D721Med (cell line): ENCODE measurements at places on chromosomes 2 and 18.
A peak's percentile ranks its signal among the peaks of the same experiment; 100 is the strongest.

DNA sequence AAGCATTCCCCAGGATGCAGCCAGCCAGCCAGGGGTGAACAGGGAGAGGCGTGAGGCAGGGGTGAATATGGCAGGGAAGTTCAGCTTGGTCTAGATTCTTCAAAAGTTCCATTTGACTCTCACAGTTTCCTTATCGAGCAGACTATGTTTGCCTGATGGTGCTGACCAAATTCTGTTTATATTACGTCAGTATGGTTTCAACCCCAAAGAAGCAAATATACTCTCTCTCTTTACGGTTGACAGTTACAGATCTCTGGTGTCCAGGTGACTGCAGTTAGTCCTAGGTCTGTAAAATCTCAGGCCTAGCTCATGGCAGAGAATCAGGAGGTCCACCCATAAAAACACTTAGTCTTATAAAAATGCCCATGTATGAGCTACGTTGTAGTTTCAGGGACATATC is 38.3 kb upstream of the DNMT3A start:
- DNase-seq: no peak

GRCh38 chr18:13585379-13586153 is 140.8 kb downstream of the FAM210A start:
- peak; percentile 30 for DNase-seq

DNA sequence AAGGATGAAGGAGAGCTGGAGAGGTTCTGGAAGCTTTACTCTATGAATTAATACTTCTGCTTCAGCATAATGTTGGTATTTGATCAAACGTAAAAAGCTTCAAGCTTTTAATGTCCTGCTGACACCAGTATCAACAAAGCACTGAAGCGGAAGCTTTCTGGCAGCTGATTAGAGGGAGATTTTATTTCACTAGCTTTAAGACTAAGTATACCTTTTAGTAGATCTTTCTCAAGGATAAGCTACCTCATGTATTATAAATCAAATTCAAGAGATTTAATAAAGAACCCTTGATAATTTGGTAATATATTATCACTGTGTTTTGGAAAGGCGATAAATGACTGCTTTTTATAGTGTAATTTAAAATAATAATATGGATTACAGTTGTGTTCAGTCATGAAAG is 128.0 kb upstream of the CD302 start:
- DNase-seq: no peak

DNA sequence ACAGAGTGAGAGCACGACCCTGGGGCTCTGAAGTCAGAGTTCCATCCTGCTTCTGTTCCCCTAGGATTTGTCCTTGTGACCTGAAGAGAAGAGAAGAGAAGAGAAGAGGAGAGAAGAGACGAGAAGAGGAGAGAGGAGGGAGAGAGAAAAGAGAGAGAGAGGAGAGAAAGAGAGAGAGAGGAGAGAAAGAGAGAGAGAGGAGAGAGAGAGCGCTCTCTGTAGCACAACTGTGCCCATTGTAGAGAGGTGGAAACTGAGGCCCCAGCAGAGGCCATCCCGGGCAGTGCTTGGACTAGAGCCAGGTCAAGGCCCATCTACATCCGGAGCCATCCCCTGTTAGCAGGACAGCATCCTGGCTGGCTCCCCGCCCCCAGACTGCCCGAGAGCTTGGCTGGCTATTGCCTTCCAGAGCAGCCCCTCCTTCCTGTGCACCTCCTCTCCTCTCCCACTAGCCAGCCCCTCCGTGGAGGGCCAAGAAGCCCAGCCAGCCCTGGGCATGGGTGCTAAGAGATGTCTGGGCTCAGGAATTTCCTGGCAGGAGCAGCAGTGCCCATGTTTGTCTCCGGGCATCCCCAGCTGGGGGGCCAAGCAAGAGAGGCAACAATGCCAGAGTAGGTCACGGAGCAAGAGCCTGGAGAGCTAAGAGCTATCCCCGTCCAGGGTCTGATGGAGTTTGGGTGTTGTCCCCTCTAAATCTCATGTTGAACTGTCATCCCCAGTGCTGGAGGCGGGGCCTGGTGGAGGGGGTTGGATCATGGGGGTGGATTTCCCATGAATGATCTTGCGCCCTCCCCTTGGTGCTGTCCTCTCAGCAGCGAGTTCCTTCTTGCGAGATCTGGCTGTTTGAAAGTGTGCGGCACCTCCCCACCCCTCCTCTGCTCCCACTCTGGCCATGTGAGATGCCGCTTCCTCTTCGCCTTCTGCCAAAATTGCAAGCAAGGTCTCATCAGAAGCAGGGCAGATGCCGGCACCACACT is 18.2 kb upstream of the GPR55 start:
- DNase-seq: no peak

GRCh38 chr18:25962919-25963318 is 127.5 kb downstream of the SS18 start:
- no peak for DNase-seq

DNA sequence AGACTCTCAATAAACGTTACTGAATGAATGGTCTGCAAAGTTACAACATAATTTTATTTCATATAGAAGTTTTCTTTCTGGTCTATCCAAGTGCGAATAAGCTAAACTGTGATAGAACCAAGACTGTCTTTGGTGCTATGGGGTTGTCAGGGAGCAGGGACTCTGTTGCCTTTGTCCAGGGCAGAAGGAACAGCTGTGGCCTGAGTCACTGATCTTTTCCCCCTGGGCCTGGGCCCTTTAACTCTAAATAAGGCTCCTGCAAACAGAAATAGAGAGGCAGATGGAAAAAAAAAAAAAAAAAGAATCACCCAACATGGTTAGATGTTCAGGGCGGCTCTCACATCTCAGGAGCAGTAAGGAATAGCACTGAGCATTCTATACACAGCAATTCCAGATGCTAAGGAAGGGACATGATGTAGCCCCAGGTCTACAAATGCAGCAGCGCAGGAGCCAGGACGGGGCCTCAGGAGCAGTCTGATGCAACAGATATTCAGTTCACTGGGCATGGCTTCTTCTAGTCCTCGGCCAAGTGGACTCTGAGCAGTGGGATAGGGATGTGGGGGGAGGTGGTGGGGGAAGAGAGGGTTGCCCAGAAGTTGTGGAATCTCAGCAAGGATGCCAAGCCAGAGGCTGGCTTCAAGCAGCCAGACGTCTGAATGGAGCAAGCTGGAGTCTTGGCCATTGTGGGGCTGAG is 247.1 kb upstream of the SIX2 start:
- DNase-seq: no peak

GRCh38 chr2:198639580-198639979 is 818.2 kb downstream of the SATB2 start:
- DNase-seq: no peak

- no peak for DNase-seq
Measured at GRCh38 chr2:85522090-85522647, 16.8 kb upstream of the MAT2A start.

DNA sequence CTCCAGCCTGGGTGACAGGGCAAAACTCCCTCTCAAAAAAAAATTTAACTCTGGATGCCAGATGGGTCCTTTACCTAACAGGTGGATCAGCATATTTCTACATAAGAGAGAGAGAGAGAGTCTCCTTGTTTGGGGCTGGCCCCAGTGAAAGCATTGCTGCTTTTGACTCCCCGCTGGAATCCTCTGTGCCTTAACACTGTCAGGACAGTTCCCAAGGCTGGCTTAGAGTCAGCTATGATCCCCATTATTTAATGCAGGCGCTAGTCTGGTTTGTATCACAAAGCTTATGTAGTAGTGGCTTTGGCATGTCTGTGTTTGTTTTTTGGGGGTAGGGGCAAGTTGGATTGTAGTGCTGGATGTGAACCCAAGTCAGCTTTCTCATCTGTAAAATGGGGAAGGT is 9.4 kb downstream of the INPP4A start:
- DNase-seq: no peak

DNA sequence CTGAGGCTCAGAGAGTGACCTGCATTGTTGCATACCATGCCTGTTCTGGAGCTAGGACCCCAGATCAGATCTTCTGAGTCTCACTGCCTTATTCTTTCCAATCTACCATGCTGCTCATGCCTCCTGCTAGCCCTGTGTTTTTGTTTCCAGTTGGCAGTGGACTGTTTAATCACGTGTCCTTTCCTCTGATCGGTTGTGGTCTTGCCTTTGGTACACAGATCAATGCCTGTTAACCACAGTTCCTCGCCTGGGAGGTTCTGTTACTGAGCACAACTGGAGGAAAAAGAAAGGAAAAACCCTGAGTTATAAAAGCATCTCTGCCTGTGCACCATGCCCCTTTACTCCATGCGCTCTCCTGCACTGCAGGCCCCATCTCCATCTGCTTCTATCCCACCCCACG is 329.1 kb downstream of the SETBP1 start:
- DNase-seq: no peak

DNA sequence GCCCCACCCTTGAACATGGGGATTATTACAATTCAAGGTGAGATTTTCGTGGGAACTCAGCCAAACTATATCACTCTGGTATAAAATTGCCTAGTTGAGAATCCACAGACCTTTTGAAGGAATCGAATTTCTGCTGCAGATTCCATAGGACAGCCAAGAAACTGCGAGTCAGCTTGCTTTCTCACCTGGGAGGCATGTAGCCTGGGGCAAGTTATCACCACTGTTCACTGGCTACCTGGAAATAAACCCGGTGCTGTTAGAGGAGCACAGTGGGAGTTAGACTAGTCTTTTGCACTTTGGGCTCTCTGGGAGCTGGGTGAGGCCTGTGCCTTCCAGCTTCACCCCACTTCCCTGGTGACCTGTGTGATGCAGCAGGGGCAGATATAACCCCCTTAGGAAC is 1043.5 kb downstream of the TDRD15 start:
- DNase-seq: no peak

DNA sequence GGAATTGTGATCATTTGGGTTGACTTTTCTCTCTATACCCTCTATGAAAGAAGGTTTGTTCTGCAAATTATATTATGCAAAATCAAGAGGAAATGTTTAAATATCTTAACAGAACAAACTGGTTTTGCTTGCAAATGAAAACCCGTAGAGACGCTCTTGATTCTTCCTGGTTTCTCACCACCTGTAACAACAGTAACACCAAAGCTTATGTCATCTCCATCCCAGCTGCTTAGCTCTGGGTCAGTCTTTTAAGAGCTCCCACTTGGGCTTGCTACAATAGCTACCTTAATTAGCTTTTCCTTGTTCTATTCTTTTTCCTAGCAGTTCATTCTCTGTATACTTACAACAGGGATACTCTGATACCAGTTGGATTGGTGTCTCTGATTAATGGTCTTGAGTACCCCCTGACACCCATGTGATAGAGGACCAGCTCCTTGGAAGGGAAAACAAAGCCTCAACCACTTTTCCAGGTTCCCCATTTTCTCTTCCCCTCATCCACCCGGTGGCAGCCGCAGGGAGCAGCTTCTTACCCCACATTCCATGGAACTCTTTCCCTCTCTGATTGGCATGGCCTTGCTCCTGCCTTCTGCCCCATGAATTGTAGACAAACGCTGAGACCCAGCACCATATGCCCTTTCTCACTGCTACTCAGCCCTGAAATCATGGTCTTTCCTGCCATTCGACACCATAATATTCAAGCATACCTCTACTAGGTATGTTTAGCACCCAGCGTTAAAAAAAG is 27.7 kb downstream of the TMEM182 start:
- no peak for DNase-seq

DNA sequence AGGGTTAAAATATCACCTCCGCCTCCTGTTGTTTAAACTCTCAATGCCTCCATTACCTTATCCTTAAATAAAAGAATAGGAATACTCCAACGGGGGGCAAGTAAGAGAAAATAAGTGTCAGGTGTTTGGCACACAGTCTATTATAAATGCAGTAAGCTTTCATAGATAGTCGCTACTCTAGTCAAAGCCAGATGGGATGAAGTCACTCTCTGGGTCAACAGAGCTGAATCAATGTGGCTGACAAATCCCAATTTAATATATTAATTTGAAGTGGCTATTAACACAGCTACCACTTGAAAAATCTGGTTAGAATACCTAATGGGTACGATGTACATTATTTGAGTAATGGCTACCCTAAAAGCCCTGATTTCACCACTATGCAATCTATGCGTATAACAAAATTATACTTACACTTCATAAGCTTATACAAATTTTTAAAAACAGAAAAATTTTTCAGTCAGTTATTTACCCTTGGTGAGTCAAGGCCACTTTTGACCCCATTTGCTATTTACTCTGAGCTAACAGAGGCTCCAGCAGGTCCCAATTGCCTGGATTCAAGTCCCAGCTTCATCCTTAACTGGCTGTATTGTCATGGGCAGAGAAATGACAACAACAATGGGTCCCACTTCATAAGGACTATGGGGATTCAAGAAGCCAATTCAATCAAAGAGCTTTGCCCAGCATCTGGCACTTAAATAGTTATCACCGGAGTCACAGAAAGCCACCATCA is 167.5 kb upstream of the PID1 start:
- no peak for DNase-seq

DNA sequence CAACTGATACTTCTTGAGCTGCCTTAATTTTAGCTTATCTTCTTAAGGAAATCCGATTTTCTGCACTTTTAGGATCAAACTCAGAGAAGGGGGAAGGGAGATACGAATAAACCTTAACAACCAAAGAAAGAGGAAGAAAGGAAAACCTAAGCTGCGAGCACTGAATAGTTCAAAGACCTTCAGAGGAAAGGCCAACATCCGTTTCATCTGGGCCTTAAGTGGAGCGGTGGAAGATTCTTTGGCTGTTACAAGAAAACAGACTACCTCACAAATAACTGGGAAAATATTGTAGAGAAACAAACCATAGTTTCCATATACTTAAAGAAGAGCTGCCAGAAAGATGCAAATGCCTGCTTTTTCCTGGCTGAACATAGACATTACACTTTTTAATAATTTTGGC is 43.6 kb downstream of the VIT start:
- DNase-seq: no peak

- no peak for DNase-seq
Measured at GRCh38 chr2:210481601-210482175, 5.1 kb upstream of the LANCL1 start.

- DNase-seq: no peak
Measured at GRCh38 chr2:230134496-230135129, 65.9 kb upstream of the SLC16A14 start.

GRCh38 chr18:57466745-57467409 is 31.7 kb downstream of the ONECUT2 start:
- peak; percentile 69 for DNase-seq

DNA sequence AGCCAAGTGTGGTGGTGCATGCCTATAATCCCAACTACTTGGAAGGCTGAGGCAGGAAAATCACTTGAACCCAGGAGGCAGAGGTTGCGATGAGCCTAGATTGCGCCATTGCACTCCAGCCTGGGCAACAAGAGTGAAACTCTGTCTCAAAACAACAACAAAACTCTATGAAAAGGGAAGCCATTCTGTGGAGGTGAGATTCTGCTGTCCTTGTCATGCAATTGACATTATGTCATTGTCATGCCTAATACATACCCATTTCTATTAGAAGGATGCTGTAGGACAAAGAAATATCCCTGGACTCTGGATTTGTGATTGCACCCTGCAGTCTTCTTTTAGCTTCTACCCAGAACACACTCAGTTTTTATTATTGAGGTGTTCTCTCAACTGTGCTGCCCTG is 8.6 kb downstream of the RASGRP3 start:
- no peak for DNase-seq

DNA sequence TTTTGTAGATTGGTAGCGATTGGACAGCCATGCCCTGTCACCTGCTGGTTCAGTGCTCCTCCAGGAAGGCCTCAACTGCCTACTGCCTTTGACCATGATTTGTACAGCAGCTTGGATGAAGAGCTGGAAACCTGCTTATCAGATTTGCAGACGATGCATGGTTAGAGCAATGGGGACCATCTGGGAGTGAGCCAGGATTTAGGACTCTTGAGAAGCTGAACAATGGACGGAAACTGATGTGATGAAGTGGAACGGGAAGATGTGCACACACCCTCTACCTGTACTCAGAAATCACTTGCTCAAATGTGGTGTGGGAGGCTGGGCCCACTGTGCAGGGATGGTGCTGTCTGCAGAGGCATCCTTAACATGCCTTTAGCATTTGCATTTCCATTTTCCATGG is 57.2 kb downstream of the NCK2 start:
- no peak for DNase-seq
